ENCODE measurements at places on chromosomes 6 and 20. TPM values are rescaled to one million over a fixed set of nuclear protein-coding genes. Genes with fewer than 3 reads are reported as not detected.

- DNase-seq: no peak
Observed at GRCh38 chr6:26544473-26544872, 6.3 kb downstream of the HMGN4 start.

DNA sequence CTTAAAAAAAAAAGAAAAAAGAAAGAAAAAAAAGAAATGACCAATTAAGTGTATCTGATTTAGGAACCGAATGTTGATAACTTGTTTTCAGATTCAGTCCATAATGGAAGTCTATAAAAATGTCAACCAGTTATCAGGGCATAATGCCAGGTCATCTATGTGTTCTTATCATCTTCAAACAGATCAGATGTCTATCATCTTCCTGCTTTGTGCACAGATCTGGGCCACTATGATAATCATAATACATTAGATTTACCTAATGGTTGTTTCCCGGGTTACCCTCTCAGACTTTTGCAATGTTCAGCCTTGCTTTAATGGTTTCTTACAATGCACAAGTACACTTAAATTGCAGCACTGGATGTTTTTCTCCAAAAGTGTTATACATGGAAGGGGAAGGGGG lies 100.6 kb downstream of the NKAIN2 start:
- DNase-seq: no peak

GRCh38 chr6:117262799-117263198 lies 2.6 kb upstream of the VGLL2 start:
- DNase-seq: no peak

GRCh38 chr6:151683381-151683780 lies 124.1 kb upstream of the ESR1 start:
- no peak for DNase-seq

DNA sequence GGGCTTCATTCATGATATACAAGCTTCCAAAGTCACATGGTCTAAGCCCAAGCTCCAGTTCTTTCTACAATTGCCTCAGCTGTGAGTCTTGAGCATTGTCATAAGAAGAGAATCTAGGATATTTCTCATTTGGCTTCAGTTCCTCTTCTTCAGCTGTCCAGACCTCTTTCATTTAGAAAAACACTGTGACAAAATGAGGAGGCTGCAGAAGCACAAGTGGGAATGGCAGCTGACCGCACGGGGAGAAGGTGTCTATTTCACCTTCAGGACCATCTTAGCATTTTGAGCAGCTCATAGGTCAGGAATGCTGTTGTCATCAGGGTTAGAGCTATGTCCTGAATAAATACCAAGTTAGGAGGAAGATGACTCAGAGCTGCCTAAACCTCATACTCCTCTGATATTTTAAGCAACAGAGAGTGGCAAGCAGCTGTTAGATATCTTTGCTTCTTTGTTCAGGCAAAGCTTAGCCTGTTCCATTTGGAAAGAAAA lies 390.1 kb upstream of the CITED2 start:
- no peak for DNase-seq

DNA sequence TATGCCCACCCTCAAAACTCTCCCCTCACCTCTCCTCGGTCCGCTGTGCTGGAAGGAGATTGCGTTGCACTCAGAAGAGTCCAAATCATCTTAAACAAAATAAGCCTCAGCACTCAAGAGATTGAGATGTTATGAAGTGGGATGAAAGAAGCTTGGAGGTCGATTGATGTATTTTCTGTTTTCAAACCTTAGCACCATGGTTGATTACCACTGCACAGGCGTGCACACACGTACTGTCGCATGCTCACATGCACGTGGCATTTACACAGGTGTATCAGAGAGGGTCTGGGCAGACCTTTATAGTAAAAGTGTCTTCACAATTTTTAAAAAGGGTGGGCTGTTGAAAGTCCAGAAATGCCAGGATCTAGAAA lies 612 bp upstream of the AGPAT4 start:
- no peak for DNase-seq

- no peak for DNase-seq
Observed at GRCh38 chr6:28478518-28478917, 35.2 kb upstream of the ZSCAN23 start.

GRCh38 chr20:14826543-14827313 lies 489.3 kb upstream of the FLRT3 start:
- DNase-seq: no peak

DNA sequence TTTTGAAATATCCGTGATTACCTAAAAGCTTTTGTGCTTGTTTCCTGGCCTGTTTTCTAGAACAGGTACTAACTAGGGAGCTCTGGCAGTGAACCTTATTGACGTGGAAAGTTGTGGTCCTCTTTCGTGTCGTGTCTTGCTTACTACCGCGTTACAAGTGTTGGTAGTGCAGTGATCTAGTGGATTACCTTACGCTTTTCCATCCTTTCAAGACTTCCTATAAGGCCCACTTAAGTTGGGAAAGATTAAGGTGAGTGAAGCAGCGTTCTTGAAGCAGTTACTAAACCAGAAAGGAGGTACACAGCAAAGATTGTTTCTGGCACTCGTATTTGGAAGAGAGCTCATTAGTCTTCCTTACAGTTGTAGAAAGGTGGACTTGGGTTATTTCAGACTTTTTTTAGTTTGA lies 1.9 kb downstream of the PNRC1 start:
- no peak for DNase-seq

GRCh38 chr6:99151634-99152346 lies 197.7 kb downstream of the FAXC start:
- peak; percentile 20 for DNase-seq

GRCh38 chr6:13434777-13435176 lies 52.6 kb downstream of the GFOD1 start:
- no peak for DNase-seq

GRCh38 chr6:132604635-132605152 lies 15.2 kb upstream of the TAAR5 start:
- DNase-seq: no peak

- DNase-seq: no peak
Observed at GRCh38 chr20:10505827-10506226, 70.7 kb downstream of the SLX4IP start.

DNA sequence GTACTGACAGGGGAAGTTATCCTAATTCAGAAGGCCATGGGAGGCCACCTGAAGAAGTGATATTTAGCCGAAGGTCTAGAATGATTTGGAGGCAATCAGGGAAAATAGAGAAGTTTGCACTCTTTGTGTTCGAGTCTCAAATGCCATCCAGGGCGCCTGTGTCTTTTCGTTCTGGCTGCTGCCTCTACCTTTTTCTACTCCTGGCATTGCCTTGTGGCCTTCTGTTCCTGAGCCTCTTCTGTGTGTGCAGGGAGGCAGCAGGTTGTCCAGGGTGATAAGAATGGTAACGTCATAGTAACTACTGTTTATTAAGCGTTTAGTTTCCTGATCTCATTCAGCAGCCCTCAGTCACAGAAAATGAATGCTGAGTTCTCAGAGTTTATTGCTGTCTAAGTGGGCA lies 252.1 kb downstream of the FARS2 start:
- no peak for DNase-seq

GRCh38 chr6:44342052-44342451 lies 398 bp upstream of the SPATS1 start:
- no peak for DNase-seq

- DNase-seq: no peak
Observed at GRCh38 chr20:13022401-13023155, 13.8 kb downstream of the SPTLC3 start.

- DNase-seq: no peak
Observed at GRCh38 chr20:646107-646867, 6.7 kb downstream of the SRXN1 start.

GRCh38 chr20:14712302-14712739 lies 374.9 kb upstream of the FLRT3 start:
- no peak for DNase-seq

DNA sequence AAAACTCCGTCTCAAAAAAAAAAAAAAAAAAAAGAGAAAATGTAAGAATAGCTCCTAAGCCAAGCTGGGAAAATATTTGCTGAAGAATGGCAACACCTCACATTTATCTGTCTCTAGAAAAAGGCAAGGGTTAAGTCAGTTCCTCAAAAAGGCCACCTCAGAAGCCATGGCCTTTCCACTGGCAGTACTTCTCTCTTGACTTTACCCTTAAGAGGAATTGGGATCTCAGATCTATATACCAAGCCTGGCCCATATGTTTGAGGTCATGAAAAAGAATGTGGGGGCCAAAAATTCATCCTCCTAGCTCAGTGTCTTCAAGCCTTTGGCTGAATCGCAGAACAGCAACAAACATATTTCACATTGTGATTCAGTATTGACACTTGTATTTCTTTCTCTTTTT lies 10.9 kb upstream of the NCOA3 start:
- DNase-seq: no peak

DNA sequence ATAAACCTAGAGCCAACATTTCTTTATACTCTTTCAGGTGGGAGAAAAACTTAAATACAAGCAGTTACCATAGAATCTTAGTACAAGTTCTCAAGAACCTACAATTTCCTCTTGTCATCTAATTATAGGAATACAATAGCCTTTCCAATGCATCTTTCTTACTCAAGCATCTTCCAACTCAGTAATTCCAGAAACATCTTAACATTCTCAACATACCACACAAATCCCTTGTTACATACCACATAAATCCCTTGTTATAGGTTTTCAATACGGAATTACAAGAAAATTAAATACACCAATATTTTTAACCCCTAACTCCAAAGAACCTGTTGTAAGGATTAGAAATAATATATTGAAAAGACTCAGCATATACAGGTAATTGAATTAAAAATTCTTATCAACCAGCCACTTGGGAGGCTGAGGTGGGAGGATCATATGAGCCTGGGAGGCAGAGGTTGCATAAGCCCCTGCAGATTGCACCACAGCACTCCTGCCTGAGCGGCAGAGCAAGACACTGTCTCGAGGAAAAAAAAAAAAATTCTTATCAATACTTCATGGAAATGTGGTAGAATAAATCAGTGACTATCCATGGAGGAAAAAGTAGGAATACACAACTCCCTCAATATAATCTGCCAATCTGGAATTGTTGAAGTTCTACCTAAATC lies 127.5 kb upstream of the CCDC28A start:
- no peak for DNase-seq

GRCh38 chr6:2554651-2555260 lies 196.0 kb downstream of the MYLK4 start:
- no peak for DNase-seq

The VNN1 gene
- 1.1 TPM for total RNA-seq

The TGM3 gene
- not detected for total RNA-seq

The LAMA2 gene
- 185 TPM for total RNA-seq

The KIFC1 gene
- total RNA-seq: 0.49 TPM

The SLC13A3 gene
- 0.30 TPM for total RNA-seq

The ATP9A gene
- total RNA-seq: 25.2 TPM

The ANKRD66 gene
- total RNA-seq: not detected

The LPIN3 gene
- total RNA-seq: 19.9 TPM

The OLIG3 gene
- total RNA-seq: not detected

The HEY2 gene
- total RNA-seq: 25.6 TPM

The IRF4 gene
- total RNA-seq: 0.22 TPM

The ZNF391 gene
- total RNA-seq: 1.3 TPM

The MCHR2 gene
- not detected for total RNA-seq

The LINC00237 gene
- not detected for total RNA-seq

The CD24 gene
- 0.71 TPM for total RNA-seq

The TNFRSF21 gene
- total RNA-seq: 6.3 TPM
